Adrenal gland (tissue), 19 donors: ENCODE measurements at places on chromosomes 6 and 20.

DNA sequence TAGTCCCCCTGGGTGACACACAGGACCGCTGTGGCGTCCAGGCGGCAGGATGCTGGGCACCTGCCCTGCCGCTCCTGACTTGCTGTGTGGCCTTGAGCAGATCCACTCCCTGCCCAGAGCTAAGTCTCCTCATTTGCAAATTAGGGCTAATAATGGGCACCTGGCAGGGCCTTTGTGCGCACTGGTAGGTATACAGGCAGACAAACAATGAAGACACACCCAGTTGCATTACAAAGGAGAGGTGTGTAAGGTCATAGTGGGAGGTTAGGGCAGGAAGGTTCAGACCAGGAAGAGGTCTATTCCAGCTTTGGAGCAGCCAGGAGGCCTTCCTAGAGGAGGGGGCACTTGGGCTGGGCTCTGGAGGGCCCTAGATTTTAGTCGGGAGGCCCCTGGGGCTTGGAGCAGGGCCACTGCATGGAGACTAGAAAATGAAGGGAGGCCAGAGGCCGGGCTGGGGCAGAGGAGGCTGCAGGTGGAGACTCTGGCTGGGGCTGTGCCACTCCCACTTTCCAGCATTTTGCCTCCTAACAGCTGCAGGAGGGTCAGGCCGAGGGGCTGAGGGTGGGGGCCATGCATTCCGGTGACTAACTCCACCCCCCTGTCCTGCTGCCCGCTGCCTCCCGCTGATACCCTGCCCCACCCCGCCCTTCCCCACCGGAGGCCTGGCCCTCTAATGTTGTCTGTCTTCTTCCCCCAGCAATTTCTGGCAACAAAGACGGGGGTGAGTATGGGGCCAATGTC is 28.5 kb downstream of the MYH7B start:
- no peak for DNase-seq

GRCh38 chr20:3276680-3277015 is 37.7 kb upstream of the SLC4A11 start:
- DNase-seq = peak; percentile 57

- no peak for DNase-seq
Measured at GRCh38 chr20:2626853-2627541, 25.4 kb upstream of the NOP56 start.

DNA sequence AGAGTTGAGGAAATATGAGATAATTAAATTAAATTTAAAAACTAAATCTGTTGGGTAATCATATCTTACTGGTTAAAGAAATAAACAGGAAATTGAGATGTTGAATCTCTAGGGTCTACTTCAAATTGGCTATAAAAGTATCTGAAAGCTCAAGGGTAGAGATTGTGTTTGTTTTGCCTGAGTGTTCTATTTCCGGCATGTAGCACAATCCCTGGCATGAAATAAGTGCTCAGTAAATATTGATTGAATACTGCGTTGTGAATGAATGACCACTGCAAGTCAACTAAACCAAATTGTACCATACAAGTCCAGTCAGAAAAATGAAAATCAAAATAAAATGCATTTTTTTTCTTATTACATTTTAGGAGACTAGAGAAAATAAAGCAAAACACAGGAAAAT is 709.8 kb downstream of the EPM2A start:
- DNase-seq = no peak

DNA sequence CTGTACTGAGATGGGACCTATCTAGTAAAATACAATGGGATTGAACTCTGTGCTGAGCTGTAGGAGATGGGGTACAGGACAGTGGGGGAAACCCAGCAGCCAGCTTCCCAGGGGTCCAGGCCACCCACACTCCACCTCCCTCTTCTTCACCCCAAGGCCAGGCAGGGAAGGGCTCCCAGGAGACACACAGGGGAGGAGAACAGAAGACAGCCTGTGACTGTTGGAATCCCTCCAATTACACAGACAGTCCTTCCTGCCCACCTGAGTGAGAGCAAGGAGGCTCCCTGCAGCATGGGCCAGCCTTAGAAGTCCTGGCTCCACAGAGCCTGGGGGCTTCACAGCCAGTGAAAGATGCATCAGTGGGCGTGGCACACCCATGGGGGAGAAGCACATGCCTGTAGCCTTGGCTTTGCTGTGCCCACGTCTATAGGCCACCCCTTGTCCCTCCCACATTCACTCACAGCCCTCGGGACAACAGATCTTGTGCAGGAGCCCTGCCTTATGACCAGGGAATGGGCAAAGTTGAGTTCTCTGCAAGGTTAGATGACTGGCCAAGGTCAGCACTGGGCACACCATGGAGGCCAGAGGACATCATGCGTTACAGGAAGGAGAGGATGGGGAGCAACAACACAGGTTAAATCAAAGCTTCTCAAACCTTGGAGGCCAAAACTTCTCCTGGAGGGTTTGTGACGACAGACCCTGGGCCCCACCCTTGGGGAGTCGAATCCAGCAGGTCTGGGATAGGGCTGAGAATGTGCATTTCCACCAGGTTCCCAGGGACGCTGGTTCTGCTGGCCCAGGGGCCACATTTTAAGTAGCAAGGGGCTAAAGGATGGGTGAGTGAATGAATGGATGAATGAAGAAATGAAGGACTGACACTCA is 12.3 kb upstream of the CST7 start:
- no peak for DNase-seq

- no peak for DNase-seq
Measured at GRCh38 chr6:38131527-38131965, 312.0 kb downstream of the ZFAND3 start.

- no peak for DNase-seq
Measured at GRCh38 chr6:5453546-5453945, 192.2 kb downstream of the FARS2 start.

DNA sequence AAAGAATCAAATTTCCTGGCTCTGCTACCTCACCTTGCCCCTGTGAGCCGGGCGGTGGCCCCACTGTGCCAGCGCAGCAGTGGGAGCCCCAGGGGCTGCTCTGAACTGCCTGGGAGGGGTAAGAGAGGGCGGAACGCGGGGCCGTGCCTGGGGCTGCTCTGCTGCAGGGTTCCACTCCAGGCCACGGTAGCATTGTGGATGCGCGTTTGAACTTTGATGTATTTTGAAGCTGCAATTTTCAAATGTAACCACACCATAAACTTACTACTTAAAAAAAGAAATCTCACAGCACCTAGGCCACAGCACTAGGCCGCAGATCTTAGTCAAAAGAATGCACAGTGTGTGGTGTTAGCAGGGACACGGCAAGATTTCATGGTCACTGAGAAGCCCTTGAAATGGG is 57.5 kb downstream of the PRDM1 start:
- DNase-seq = no peak

DNA sequence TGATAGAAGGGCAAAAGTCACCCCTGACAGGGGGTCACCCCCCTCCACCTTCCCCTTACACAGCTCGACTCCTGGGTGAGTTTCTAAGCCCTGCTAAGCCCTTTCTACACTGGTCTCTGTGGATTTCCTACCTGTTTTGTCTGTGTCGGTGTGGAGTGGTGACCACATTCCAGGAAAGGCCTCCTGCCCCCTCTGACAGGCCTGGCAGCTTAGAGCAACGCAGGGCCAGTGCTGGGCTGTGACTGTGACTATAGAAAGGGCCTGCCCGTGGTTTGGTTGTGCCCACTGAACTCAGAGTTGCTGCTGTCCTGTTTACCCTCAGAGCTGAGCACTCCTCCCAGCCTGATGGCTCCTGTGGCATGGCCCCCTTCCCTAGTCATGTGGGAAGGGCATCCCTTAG is 109.0 kb downstream of the ARMC2 start:
- no peak for DNase-seq

GRCh38 chr6:107121266-107121665 is 6.0 kb upstream of the BEND3 start:
- no peak for DNase-seq

GRCh38 chr6:82144007-82144851 is 103.3 kb downstream of the IBTK start:
- peak; percentile 62 for DNase-seq

DNA sequence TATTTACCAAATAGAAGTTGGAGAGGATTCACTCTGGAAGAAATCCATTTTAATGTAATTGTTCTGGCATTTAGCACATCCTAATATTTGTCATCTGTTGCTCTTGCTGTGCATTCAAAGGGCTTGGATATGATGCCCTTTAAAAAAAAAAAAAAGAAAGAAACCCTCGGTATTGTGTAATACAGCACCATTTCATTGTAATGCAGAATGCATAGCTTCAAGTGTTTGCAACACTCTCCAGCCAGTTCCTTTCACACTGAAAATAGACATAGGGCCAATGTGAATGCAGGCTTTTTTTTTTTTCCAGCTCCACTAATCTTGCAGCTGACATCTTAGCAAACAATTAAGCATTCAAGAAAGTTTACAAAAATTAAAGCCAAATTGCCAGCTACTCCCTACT is 197.4 kb upstream of the POU3F2 start:
- DNase-seq = no peak

DNA sequence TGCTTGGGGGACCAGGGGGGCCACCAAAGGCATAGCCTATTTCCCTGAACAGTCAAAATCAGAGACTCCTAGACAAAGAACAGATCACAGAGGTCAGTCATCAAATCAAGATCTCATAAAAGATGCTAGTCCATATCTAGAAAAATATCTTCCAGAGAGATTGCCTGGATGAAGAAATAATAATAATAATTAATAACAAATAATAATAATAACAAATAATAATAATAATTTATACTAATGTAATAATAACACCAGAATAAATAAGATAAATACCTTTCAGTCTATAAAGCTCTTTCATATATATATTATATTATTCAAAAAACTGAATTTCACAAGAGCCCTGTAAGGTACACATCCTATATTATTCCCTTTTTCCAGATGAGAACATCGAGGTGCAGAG is 129.6 kb downstream of the PAX1 start:
- DNase-seq = no peak

DNA sequence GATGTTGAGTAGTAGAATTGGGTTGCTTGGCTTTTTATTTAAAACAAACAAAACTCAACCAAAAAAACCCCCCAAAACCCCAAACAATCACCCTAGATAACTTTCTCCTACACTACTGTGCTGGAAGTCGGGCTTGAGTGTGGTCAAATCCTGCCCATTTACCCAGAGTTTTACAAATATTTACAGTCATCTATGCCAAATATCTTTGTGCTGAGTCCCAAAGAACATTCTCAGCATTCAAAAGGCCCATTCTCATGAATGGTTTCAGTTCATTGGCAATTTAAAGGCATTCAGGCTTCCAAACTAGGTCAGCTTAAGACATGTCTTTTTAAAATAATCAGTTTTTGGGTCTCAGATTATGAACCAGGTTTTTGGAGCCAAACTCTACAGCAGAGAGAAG is 1.8 kb downstream of the RNF144B start:
- no peak for DNase-seq

- DNase-seq = no peak
Measured at GRCh38 chr6:44059359-44060346, 67.6 kb downstream of the MRPL14 start.

- DNase-seq = peak; percentile 25
Measured at GRCh38 chr20:45365444-45365970, 2.6 kb downstream of the SYS1 start.

- no peak for DNase-seq
Measured at GRCh38 chr20:41621971-41622370, 3.8 kb upstream of the CHD6 start.

DNA sequence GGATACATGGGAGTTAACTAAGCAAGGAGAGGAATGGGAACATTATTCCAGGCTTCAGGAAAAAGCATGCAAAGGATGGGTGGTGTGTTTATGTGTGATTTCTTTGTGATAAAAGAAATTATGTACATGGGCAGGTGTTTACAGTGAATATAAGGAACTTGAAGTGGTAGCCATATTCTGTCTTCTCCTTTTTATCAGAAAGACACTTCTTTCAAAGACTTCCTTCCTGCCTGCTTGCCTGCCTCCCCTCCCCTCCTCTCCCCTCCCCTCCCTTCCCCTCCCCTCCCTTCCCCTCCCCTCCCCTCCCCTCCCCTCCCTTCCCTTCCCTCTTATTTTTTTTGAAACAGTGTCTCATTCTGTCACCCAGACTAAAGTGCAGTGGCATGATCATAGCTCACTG is 14.4 kb downstream of the CYB5R4 start:
- no peak for DNase-seq

- no peak for DNase-seq
Measured at GRCh38 chr6:41561931-41562911, 16.0 kb downstream of the FOXP4 start.

DNA sequence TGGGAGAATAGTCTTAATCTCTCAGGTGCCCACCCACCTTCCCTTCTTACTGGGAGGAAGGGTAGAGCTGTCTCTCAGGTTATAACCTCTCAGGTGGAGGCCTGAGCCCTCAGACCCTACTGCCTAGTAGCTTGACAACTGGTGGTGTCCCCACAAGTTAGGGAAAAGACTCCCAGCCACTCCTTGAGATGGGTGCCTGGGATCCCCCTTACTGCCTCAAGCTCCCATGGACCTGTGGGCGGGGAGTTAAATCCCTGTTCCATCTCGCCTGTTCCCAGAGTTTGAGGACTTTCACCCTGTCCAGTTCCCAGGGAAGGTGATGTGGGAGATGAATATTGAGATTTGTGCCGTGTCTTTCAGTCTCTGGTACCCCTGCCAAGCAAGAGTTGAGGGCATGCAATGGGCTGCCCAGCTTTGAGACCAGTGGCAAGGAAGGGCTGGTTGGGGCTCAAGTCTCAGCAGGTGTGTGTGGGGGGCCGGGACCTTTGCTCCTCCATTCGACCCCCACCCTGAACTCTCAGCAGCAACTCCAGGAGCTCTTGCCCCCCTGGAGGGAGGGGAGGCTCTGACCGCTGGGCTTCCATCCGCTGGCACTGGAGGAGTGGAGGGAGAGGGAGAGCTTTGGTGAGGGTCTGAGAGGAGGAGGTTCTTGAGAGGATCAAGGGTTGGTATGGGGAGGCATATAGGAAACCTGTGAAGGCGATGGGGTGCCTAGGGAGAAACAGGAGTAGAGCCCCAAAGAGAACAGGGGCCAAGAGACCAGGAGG is 1.1 kb upstream of the PBX2 start:
- DNase-seq = no peak

DNA sequence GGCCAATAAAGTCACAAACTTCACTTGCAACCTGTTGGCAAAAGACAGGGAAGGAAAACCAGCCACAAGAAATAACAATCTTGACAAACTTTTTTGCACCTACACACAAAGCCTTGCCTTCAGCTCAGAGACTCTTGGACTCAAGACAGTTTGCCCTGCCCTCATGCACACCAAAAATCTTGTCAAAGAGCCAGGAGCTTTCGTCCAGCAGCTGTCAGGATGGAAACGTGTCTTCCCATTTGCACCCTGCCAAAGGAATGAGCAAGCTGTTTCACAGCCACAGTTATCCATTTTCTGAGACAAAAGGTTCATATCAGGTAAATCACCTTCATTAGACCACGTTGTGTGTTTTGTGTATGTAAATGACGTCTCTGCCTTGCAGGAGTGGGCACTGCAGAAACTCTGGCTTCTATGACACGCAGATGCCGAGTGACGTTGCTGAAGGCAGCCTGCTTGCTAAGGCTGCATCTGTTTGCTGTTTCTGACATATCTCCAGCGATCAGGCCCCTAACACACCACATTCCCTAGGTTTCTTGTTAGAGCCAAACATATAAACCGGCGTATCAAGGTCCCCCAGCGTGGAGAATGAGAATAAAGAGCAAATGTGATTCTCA is 193.4 kb downstream of the SYNDIG1 start:
- DNase-seq = no peak

DNA sequence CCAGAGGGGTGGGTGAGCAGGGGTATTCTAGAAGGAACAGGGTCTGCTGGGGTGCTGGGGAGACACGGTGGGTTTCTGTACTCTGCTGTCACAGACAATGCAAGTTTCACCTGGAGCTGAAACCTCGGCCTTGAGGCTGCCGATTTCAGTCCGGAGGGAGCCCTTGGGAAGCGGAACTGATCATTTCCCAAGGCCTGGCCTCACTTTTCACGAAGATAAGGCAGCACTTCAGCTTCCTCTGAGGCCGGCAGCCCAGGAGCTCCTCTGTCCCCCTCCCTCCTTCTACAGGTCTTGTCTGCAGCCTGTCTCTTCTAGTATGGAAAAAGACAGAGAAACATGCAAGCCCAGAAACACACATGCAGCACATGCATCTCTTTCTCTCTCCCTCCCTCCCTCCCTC is 242.1 kb downstream of the CDC5L start:
- DNase-seq = no peak
